Activated CD4-positive, alpha-beta T cell treated with anti-CD3 and anti-CD28 coated beads for 4 hours (primary cell): ENCODE measurements at places on chromosomes 2 and 18.

DNA sequence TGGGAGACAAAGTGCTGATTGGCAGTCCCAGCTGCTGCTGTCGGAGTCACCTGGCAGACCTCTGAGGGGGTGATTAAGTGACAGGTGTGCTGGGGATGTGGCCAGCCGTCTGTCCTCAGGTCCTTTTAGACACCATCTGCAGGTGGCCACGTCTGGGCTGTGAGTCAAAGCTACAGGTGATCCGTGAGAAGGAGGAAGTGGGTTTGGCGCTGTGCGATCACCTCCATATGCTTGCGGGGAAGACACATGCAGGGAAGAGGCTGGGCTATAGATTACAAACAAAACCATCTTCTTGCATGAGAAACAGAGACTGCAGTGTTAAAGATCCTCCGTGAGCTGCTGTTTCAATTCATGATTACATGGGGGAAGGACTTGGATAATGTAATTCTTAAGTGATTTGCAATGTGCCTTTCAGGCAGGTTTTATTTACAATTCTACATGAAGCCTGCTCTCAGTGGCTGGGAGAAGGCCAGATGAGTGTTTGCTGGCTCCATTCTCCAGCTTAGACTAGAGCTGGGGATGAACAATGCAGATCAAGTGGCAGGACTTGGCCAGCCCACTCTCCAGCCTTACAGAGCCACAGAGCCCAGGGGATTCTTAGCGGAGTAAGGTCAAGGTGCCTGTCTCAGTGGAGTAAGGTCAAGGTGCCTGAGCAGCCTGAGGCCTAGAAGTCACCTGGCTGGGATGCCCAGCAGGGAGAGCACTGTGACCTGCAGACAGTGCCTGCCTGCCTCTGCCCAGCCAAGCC, 87.8 kb downstream of the LYPD1 start:
- DNase-seq = no peak

GRCh38 chr2:69168950-69169654, 156.1 kb downstream of the ANTXR1 start:
- DNase-seq = no peak

GRCh38 chr2:73981081-73982001, 3.4 kb upstream of the TET3 start:
- DNase-seq = peak; percentile 31

- no peak for DNase-seq
Observed at GRCh38 chr2:127216095-127216494, 4.0 kb downstream of the CYP27C1 start.
